CD4-positive, alpha-beta T cell treated with Interleukin-4 for 1 hour (primary cell): ENCODE measurements at places on chromosomes 5 and 9.

GRCh38 chr5:83487155-83487554 lies 15.6 kb downstream of the VCAN start:
- DNase-seq, result no peak

GRCh38 chr9:23044549-23044948 lies 597.9 kb downstream of the DMRTA1 start:
- DNase-seq, result no peak

DNA sequence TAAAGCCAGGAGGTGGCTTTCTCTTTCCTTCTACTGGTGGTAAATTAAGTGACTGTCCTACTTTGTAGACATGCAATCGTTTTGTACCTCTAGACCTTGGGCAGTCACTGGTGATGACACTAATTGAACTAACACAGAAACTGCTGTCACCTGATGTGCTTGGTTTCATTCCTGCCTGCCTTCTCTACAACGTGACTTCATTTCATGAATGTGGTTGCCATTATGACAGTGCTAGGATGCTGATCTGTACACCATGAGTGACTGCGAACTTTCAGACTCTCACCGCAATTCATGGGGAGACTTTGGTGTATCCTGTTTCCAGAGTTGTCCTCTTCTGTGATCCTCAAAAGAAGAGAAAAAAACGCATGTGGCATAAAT lies 47.5 kb downstream of the UBE2QL1 start:
- no peak for DNase-seq

DNA sequence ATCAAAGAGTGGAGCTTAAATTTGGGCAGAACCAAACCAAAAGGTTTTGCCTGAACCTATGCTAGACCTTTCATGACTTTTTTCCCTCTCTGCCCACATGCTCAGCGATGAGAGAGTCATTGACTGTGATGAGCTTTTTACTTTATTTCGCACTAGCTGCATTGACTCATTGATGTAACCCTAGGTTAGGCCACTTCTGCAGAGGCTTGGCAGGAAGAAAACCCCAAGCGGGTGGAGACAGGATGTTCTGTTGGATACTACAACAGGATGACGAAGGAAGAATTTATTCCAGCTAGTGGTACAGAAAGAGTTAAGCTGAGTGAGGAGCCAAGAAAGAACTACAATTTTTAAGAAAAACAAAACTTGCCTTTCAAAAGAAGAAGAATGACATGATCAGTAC lies 18.4 kb downstream of the AGXT2 start:
- no peak for DNase-seq

DNA sequence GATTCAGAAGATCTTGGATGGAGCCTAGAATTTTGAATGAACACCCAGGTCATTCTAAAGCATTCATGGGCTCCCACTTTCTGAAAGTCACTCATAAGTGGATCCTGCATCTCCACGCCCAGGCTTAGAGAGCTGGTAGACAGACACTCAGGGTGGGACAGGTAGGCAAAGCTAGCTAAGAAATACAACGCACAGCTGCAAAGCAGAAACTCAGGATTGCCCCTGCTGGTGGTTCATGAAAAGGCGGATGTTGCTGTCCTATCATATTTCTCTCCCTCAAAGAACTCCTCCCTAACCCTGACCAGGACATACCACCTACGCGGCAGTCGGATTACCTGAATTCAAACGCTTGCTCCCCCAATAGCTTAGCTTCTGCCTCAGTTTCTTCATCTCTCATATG lies 226.5 kb downstream of the GLIS3 start:
- DNase-seq, result no peak

DNA sequence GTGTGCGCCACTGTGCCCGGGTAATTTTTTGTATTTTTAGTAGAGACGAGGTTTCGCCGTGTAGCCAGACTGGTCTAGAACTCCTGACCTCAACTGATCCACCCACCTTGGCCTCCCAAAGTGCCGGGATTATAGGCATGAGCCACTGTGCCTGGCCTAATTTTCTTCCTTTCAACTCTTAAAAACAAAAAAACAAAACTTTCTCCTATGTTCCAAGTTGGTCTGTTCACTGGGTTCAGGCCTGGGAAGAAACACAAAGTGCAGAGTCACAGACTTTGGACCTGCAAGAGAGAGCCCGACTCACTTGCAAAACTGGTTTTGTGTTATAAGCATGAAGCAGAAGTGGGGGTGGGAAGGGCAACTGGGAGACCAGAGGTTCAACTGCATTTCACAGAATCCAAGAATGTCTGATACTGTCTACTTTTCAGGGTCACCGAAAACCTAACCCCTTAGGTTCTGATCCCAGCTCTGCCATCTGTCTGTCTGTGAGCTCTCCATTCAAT lies 5.2 kb upstream of the HDHD3 start:
- no peak for DNase-seq

DNA sequence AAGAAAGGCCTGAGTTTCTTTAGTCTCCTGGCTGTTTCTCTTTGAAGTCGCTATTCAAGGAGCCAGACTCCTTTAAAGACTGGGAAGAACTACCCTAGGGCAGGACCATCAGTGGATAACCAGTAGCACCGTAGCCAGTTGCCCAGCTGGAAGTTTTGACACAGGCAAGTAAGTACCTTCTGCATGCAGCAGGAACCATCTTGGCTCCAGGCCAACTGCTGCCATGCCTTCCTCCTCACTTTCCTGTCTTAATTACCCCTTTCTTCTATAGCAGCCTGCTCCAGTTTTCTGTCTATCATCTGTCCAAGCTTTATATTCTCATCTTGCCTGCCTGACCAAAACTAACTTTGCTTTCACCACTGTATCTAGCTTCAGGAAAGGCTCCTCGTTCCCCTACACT lies 149.7 kb upstream of the SV2C start:
- no peak for DNase-seq

- no peak for DNase-seq
Observed at GRCh38 chr5:167721926-167722440, 569.5 kb upstream of the WWC1 start.

- no peak for DNase-seq
Observed at GRCh38 chr5:76978869-76979268, 26.0 kb downstream of the CRHBP start.

GRCh38 chr9:98009437-98009836 lies 26.3 kb downstream of the ANP32B start:
- DNase-seq, result no peak

DNA sequence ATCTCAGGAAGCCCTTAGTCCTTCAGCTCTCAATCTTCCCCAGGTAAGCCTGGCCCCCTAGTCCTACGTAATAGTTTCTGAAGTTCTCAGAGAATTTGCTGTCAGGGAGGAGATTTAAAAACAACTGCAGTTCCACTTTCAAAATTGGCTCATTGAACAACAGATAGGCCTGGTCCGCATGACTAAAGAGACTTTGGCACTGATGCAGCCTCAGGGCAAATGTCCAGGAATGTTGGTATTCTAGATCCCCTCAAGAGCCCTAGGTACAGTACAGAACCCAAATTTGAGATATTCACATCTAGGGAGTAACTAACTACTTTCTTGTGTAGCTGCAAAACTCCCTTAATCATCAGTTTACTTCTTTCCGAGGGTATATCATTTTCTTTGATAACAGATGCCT lies 162.8 kb downstream of the GABRG2 start:
- no peak for DNase-seq

GRCh38 chr9:121700165-121700831 lies 48.9 kb downstream of the DAB2IP start:
- DNase-seq, result no peak

GRCh38 chr5:72895758-72896157 lies 60.1 kb upstream of the FCHO2 start:
- no peak for DNase-seq

GRCh38 chr5:178360222-178360925 lies 127.8 kb upstream of the PHYKPL start:
- DNase-seq, result no peak

DNA sequence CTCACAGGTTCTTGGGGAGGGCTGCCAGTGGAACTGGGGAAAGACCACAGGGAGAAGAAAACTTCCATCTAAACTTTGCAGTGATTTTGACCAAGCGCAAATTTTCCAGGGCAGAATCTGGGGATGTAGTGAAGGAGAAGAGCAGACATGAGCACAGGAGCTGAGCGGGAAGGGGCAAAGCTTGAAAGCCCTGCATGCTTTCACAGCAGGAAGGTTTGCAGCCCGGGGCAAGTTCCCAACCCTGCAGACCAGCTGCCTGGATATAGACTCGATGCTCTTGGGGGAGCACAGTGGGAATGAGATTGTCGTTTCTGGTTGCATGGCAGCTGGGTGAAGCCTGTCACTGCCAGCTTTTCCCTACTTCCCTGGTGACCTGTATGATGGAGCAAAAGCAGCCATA lies 276.8 kb upstream of the RORB start:
- no peak for DNase-seq

DNA sequence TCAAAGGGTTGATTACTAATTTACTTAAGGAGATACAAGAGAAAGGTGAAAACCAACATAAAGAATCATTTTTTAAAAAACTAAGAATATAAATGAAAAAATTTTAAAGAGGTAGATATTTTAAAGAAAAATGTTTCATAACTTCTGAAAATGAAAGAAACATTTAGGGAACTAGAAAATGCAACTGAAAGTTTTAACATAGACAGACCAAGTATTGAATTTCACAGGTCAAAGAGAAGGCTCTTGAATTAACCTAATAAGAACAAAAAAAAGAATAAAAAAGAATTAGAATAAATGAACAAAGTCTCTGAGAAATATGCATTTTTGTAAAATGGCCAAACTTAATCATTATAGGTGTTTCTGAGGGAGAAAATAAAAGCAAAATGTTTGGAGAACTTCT lies 16.1 kb upstream of the FAM174A start:
- no peak for DNase-seq

DNA sequence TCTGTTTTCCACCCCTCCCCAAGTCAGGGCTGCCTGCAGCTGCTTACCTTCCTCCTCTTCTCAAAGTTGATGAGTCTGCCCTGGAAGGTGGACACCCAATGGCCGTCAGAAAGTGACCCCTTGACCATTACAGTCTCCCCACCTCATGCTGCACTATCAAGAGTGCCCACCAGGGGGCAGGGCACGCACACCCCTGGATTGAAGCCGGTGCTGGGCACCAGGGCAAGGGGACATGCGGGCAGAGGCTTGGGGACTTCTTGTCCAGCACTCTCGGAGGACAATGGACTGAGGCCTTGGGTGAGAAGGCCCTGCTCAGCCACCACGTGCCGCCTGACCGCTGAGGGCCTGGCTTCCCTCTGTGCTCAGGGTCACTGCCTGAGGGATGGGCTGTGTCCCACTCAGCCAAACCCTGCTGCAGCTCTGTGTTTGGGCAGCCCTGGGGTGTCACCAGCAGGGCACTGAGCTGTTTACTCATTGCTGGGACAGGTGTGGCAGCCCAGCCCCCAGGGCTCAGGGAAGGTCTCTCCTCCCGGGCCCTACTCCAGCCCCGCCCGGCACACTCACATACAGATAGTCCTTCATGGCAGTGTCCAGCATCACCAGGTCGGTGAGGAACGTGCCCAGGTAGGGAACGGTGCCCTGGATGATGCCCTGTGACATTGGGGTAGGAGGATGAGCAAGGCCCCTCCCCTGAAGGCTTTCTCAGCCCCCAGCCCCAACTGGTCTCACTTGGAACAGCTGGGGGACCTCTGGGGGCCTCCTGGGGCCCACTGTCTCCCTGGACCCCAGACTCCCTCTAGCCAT lies 17.7 kb downstream of the RALGDS start:
- DNase-seq, result peak; percentile 58

DNA sequence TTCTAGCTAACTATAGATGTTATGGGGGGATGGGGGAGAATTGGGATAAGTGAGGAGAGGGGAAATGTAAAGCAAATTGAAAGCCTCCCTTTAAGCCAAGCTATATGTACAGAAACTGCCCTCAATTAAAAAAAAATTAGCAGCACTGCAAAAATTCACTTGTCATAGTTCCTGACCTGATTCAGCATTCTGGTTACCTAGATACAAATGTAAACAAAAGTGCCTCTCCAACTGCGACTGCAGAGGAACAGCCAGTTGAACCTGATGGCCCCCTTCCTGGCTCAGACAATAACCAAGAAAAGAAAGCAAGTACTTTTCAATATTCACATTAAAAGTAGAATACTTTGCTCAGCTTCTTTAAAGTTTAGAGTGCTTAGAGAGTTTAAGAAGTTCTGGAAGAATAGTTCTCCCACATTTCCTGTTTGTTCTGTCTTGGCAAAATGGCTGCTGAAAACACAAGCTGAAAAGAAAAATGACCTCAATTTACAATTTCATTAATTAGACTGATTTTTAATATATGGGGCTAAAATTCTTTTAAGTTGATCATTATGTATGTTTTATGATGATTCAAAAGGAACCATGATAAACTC lies 1.5 kb downstream of the FAM81B start:
- no peak for DNase-seq

- DNase-seq, result no peak
Observed at GRCh38 chr9:109830545-109830944, 50.5 kb downstream of the PALM2AKAP2 start.

- no peak for DNase-seq
Observed at GRCh38 chr9:78982849-78983248, 588.9 kb upstream of the TLE4 start.

DNA sequence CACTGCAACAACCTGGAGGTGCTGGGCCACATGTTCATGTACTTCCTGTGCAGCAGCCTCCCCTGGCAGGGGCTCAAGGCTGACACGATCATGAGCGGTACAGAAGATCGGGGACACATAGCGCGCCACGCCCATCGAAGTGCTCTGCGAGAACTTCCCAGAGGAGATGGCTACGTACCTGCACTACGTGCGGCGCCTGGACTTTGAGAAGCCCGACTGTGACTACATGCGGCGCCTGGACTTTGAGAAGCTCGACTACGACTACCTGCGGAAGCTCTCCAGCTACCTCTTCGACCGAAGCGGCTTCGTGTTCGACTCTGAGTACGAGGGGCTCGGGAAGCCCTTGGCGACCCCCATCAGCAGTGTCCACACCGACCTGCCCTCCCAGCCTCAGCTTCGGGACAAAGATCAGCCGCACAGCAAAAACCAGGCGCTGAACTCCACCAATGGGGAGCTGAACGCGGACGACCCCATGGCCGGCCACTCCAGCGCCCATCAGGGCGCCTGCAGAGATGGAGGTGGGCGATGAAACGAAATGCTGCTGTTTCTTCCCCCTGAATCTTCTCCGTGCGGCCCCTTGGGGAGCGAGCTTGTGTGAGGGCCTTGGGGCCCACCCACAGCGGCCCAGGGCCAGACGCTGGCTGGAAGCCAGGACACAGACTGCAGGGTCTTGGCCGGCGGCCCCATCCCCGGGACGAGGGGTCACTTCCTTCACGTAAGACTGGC lies 56.5 kb downstream of the JAK2 start:
- no peak for DNase-seq

- DNase-seq, result no peak
Observed at GRCh38 chr9:36914212-36914577, 119.9 kb downstream of the PAX5 start.

- DNase-seq, result no peak
Observed at GRCh38 chr5:134965271-134965825, 2.4 kb upstream of the CATSPER3 start.

GRCh38 chr5:159947708-159948358 lies 31.6 kb downstream of the ADRA1B start:
- DNase-seq, result no peak

- no peak for DNase-seq
Observed at GRCh38 chr5:155004138-155004744, 9.3 kb upstream of the KIF4B start.

DNA sequence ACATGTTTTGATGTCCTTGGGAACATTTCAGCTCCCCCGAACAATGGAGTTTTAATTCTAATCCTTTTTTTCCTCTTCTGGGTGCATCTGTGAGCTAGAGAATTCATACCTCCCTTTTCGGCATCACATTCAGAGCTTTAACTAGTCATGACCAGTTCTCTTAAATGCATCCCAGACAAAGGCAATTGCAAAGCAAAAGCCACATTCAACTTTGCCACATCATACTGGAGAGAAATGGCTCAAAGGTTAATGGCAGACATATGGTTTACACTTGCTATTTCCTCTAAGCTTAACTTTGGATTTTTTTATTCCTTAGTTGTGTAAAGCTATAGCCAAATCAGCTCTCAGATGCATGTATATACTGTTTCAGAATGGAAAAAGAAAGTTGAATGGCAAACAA lies 153.3 kb downstream of the ESM1 start:
- DNase-seq, result no peak
